ENCODE measurements at places on chromosomes 2 and 18.

- no peak for DNase-seq
These were observed 16.7 kb upstream of the ADGRF3 start for GRCh38 chr2:26363323-26363722.

- DNase-seq, result no peak
These were observed 162.0 kb upstream of the HAAO start for GRCh38 chr2:42954227-42954962.

DNA sequence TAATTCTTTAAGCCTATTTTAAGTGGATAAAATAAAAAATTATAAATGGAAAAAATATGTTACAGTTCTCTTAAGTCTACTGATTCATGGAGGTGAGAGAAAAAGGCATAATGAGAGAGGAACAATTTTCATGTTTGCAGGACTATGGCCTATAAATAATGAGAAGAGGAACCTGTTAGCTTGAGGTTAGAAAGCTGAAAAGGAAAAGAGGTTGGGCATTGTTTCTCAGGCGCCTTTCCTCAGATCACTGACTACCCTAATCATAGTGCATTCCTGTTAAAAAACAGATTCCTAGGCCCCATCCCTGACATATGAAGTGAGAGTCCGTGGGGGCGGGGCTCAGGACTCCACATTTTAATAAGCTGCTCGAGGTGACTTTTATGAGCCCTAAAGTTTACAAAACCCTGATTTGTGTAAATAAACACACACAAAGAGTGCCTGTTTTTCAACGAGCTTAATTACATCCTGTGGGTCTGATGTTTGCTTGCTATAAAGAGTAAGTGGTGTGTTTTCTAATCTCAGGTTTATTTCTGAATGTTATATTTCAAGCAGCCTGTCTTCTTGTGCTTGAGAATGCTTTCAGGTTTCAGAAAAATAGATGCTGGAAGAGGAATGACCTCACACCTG lies 335.5 kb downstream of the CLIP4 start:
- no peak for DNase-seq

DNA sequence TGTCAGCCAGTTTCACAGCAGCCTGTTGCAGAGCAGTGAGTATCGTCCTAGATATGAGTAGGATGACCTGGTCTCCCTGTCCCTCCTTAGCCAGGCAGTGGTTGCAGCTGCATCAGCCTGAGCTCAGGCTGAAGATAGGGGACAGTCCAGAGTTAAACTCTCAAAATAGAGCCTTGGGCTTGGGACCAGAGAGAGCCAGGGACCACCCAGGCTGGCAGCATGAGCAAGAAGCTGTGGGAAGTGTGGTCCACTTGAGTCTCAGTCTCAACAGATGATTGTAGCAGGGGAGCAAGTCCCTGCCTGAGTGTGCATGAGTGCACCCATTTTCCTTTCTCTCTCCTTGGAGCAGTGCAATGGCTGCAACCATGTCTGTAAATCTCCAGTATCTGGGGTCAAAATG lies 38.0 kb upstream of the TACR1 start:
- no peak for DNase-seq

DNA sequence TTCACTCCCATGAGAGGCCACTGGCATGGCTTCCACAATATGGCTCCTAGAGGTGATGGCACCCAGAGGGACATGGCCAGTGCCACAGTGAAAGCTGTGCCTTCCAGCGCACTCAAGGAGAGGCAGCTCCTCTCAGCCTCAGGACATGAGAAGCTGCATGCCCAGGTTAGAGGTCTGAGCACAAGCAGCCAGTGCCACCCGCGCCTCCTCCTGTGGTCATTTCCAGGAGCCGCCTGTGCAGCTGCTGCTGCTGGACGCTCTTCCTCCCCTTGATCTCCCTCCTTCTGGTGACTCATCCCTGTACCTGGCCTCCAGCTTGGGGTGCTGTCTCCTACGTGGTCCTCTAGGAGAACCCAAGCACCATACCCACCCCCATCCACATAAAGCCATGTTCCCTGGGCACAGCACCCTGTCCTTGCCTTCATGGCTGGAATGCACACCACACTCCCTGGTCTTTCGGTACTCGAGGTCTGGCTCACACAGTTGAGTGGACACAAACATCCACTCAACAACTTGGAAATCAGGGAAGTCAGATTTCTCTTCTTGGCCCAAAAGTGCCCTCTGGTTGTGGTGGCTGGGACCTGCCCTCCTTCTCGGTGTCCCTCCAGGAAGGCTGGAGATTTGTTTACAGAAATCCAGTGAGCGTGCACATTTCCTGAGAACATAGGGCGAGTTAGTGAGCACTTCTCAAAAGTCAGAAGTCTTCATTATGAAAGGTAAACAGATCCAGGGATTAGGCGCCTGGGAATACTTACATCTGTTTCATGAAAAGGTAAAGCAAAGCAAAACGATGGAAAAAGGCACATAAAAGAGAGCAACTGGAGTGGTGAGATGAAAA lies 96.7 kb downstream of the EIPR1 start:
- no peak for DNase-seq

- no peak for DNase-seq
These were observed 149.5 kb downstream of the ACOXL start for GRCh38 chr2:110881908-110882307.

GRCh38 chr2:124810132-124810531 lies 785.0 kb downstream of the CNTNAP5 start:
- DNase-seq, result no peak

- DNase-seq, result no peak
These were observed 138.0 kb upstream of the CDCA7 start for GRCh38 chr2:173216668-173217067.

DNA sequence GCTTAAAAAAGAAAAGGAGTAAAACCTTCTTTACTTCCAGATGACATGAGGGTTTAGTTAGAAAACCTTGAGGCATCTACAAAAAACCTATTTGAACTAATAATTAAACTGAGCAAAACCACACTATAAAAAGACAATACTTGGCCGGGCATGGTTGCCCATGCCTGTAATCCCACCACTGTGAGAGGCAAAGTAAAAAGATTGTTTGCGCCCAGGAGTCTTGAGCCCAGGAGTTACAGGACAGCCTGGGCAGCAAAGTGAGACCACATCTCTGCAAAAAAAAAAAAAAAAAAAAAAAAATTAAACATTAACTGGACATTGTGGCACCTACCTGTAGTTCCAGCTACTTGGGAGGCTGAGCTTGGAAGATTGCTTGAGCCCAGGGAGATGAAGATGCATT lies 502.8 kb upstream of the LRRTM4 start:
- no peak for DNase-seq

- no peak for DNase-seq
These were observed 99.8 kb upstream of the FSIP2 start for GRCh38 chr2:185638771-185639170.
